NCI-H1930 (cell line): ENCODE measurements at places on chromosomes 5 and 9.

DNA sequence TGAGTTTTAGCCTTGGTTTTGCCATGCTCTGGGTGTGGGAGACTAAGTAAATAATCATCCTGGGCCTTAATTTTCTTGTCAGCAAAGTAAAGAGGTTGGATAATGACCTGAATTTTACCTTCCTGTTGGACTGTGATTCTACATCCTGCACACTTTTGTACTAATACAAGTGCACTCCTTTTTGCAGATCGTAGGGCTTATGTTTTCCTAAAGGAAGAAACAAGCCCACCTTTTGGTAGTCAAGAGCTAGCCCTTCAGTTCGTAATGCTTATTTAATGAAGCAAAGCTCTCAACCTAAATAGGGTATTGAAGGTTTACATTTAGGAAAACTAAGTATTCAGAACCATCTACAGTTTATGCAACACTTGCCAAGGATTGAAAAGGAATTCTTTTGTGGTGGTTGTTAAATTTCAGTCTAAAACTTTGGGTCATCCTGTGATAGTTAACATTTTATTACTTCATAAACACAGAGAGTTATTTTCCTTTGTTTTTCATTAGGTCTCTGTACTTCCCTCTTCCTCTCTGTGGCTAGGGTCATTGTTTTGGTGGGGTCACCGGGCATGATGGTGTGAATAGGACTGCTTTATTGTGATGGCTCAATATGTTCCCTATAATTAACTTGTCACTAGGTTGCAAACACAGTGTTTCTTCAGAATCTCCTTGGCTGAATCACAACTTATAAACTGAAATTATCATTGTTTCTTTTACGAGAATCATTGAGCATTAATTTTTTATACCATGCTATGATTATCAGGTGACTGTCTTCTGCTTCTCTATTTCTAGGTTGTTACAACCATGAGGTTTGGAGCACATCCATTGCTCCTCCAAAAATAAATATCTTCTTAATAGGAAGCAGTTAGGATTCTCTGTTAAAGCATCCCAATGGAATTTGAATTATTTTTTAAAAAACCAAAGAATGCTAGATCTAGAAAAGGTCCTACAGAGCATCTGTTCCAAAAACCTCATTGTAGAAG is 28.5 kb downstream of the SPINK5 start:
- no peak for DNase-seq

DNA sequence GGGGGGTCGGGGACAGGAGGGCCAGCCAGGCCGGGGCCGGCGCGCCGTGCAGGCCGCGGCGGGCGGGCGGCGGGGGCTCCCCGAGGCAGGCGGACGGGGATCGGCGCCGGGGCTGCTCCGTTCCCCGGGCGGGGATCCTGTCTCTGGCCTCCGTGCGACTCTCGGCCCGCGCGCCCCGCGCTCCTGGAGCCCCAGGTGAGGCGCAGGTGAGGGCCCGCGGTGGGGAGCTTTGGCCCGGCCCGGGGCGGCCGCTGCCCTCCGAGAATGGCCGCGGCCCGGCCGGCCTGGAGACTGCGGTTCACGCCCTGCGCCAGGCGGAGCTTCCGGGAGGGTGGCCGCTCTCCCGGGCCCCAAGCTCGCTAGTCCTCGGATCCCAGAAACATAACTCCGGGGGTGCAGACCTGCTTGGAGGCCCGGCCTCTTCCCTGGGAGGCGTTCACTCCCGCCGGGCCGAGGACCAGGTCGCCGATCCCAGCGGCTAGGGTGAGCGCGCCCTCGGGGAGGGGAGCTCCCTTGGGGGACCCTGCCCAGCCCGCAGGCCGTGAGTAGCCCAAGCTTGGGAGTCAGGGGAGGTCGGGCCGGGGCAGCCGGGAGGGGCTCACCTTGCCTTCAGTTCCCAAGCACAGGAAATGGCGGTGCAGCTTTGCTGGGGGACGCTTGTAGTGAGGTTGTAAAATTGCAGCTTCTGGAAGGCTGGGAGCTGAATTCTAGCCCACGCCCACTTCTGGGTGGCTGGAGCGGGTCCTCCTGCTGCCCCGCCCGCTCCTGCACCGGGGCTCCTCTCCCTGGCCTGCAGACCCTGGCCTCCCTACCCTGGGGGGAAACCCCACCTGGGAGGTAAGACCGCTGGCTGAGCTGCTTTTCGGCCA is 723 bp downstream of the PPP1R26 start:
- DNase-seq, result no peak

GRCh38 chr5:140094889-140095288 is 19.0 kb upstream of the PURA start:
- no peak for DNase-seq

DNA sequence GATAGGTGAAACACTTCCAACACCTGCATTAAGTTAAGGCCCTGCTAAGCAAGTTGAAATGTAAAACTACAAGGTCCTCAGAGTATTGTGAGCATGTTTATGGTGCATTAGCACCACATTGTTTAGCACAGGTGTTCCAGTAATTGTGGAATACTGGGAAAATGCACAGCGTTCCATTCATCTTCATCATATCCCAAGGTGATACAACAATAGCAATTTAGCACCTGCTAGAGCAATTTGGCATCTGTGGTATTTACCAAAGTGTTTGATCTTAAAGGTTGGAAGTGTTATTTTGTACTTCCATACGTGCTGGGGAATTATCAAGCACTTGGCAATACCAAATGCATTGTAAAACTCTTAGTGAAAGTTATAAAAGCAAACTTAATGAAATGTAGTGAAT is 266.8 kb downstream of the CYLC2 start:
- DNase-seq, result peak; percentile 43

- no peak for DNase-seq
These were observed 323.5 kb downstream of the TLE4 start for GRCh38 chr9:79895232-79895631.

- DNase-seq, result no peak
These were observed 37.7 kb upstream of the PCSK1 start for GRCh38 chr5:96470785-96471184.

DNA sequence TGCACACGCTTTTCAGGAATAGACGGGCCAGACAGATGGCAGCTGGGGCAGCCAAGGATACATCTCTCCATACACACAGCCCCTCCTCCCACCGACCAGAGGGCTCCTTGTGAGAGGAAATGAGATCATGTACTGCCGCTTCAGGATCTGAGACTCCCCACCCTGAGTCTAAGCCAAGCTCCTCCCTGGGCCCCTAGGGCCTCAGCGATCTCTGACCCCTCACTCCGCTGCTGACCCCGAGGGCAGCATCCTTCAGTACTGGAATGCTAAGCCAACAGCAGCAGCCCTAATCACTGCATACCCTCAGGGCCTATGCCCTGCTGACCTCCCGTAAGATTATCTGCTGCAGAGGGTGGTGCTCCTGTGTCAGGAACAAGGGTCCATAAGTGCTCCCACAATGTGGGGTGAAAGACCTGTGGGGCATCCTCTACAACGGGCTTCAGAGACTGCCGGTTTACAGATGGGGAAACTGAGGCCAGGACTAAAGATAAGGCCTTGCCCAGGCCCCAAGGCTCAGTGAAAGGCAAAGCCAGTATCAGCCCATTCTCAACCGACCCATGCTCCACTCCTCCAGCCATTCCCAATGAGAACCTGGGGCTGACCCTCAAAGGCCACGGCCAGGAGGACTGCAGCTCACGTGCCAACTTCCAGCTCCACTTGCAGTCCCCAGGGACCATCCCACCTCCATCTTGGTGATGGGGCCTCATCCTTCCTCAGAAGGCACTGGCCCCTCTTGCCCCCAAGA is 37.5 kb downstream of the BICD2 start:
- DNase-seq, result no peak
